ENCODE measurements at places on chromosomes 16 and 17. TPM values are rescaled to one million over a fixed set of nuclear protein-coding genes. Genes with fewer than 3 reads are reported as not detected.

DNA sequence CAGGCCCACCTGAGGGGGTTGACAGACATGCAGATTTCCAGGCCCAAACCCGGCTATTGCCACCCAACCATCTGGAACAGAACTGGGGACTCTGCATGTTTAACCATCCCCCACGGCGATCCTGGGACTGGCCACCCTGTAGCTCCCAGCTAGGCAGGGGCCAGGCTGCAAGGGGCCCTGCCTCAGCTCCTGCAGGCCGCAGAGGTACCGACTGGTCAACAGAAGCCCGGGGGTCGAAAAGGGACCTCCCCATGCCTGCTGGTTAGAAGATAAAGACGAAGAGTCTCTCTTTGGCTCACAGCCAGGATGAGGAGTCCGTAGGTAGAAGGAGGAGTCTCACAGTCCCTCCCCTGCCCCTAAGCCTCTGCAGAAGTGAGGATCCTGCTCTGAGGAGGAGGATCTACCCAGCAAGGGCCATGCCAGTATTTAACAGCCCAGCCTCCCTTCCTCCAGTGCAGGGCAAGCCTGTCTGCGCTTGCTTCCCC lies 223.4 kb upstream of the TNRC6C start:
- DNase-seq, result no peak

Gene HSBP1
- total RNA-seq, result 77.8 TPM

GRCh38 chr16:84332975-84333684 lies 35.2 kb upstream of the ATP2C2 start:
- no peak for DNase-seq

Gene ATXN1L
- 16.0 TPM for total RNA-seq

GRCh38 chr17:59719526-59719925 lies 12.1 kb downstream of the VMP1 start:
- no peak for DNase-seq

Gene SECTM1
- 34.2 TPM for total RNA-seq

DNA sequence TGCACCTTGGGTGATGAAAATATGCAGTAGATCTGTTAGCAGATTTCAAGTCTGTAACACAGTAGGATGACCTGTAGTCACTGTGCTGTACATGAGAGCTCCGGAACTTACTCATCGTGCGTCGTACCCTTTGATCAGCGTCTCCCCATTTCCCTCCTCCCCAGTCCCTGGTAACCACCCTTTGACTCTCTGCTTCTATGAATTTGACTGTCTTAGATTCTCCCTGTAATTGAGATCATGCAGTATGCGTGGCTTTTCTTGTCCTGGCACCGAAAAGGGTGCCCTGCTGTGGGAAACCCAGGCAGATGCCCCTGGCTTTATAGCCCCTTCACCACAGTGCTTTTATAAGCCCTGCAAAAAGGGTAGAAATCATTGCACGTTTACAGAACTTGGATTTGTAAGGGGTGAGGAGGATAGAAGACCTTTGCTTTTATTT lies 20.5 kb downstream of the CLEC16A start:
- DNase-seq, result no peak

- DNase-seq, result no peak
Measured at GRCh38 chr16:47469227-47469626, 8.1 kb downstream of the PHKB start.

GRCh38 chr17:50279181-50279526 lies 4.9 kb downstream of the TMEM92 start:
- DNase-seq, result no peak

GRCh38 chr17:64679710-64680216 lies 17.7 kb upstream of the SMURF2 start:
- DNase-seq, result peak; percentile 97

Gene CDH13
- 58.0 TPM for total RNA-seq

Gene KRTAP9-8
- not detected for total RNA-seq
